ENCODE measurements at places on chromosomes 6 and 20.

GRCh38 chr6:67717281-67717680 is 917.8 kb upstream of the ADGRB3 start:
- no peak for DNase-seq

DNA sequence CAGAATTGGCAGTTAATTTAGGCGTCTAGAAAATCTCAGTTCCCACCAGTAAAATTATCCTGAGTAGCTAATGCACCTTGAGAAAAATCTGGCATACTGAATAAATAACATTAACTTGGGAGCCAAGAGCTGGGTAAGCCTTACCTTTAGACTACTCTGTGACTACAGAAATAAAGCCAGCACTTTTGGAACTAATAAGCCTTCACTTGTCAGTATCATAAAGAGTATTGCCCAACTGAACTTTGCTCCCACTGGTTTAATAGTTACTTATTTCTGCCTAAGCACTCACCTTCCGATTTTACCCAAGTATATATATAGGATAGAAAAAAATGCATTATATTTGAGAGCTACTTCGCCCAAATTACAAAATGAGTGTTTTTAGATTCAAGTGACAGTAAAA is 10.7 kb downstream of the FAM8A1 start:
- no peak for DNase-seq

DNA sequence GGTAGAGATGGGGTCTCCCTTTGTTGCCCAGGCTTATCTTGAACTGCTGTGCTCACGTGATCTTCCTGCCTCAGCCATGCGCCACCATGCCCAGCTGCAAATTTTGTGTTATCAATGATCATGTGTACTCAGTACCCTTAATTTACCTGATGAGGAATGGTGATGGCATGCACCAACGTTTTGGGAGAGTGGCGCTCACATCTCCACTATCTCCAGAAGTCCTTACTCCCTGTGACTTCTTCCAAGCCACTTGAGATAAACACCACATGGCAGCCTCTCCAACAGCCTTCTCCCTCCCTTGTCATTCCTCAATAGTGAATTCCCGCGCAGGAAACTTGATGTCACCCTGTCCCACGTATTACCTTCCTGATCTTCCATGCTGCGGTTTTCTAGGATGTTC is 58.1 kb downstream of the PSMG4 start:
- DNase-seq, result no peak

GRCh38 chr20:6114696-6115095 is 8.1 kb downstream of the FERMT1 start:
- DNase-seq, result no peak

DNA sequence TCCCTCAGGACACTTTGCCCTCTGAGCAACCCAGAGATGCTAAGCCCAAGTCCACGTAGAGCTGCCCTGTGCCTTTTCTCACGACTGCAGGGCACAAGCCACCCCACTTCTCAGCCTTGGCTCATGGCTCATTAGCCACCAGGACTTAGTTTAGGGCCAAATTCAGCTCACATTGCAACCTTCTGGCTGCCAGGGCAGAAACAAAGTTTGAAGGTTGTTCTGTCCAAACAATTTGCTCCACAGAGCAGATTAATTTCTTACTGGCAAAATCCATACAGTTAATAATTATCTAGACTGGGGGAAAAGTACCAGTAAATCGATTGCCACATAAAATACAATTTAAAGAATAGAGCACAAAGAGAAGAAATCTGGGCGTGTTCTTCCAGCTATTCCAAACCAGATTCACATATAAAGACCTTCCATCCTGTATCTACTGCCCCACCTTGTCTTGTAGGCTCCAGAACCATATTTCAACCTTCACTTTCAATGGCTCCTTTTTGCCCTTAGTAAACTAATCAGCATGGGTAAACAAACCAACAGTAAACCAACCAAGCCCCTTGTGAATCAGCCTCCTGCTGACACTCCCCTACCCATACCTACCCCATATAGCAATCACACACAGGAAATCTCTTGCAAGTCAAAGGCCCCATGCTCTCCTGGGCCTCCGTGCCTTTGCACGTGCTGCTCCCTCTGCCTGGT is 101.9 kb downstream of the QRSL1 start:
- DNase-seq, result no peak

DNA sequence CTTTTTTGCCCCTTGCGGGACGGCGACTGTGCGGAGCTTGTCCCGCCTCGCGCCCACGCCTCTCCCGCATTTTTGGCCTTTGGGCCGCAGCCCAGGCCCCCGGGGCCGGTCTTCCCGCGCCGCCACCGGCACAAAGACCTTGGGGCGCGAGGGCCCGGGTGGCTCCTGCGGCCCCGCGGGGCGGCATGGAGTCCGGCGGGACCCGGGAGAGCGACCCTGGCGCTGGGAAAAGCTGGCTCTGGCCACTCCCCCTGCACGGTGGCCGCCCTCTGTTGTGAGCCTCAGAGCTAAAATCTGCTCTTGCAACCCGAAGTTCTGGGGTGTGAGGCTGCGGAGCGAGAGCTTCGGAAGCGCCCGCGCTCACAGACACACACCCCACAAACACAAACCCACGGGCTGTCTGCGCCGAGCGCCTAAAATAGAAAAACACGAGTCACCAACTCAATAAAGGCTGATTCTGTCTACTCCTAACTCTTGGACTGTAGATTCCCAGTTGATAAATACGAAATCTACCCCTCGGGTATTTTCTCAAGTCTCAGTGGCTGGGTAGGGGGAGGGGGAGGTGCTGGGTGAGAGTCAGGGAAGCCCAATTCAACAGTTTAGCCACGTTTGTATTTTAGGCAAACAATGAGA is 496 bp upstream of the BEND3 start:
- DNase-seq, result no peak

- DNase-seq, result no peak
Observed at GRCh38 chr20:63766695-63767426, 27.3 kb downstream of the SLC2A4RG start.

- DNase-seq, result no peak
Observed at GRCh38 chr6:143064951-143065683, 4.4 kb downstream of the AIG1 start.

- no peak for DNase-seq
Observed at GRCh38 chr6:135440087-135440792, 57.3 kb downstream of the AHI1 start.

DNA sequence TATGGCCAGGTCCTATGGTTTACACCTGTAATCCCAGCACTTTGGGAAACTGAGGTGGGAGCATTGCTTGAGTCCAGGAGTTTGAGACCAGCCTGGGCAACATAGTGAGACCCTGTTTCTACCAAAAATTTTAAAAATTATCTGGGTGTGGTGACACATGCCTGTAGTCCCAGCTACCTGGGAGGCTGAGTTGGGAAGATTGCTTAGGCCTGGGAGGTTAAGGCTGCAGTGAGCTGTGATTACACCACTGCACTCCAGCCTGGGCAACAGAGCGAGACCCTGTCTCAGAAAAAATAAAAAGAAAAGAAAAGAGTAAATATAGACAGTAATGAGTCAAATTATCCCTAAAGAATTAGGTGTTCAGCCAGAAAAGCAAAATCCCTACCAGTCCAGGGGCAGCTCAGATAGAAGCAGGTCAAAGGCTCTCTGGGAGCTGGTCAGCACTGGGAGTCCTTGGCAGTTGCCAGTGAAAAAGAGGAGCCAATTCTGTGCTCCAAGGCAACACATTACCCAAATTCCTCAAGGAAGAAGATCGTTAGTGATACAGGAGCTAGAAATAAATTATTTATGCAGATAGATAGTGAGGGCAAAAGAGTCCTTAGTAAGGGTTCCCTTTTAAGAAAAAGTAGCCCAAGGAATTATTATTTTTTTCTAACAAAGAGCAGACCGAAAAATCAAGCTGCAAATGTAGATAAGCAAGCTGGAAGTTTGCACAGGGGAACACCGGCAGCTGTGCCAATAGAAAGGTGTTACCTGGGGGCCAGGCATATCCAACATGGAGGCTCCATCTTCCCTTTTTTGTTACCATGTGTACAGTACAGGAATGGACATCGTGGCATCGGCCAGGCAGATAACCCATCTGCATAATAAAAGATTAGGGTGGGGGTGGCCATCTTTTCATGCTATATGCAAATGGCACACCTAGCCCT is 31.4 kb upstream of the SEC63 start:
- DNase-seq, result no peak

- no peak for DNase-seq
Observed at GRCh38 chr6:89387516-89388201, 24.4 kb downstream of the RRAGD start.

- no peak for DNase-seq
Observed at GRCh38 chr20:37161830-37162549, 17.1 kb upstream of the RPN2 start.

Data from stimulated activated CD4-positive, alpha-beta T cell treated with anti-CD3 and anti-CD28 coated beads, Interleukin-1b, Interleukin-23, amount 100 ng/mL, for 1 hour (primary cell).